ENCODE measurements at places on chromosomes 16 and 17.

- no peak for DNase-seq
Measured at GRCh38 chr17:68763562-68763961, 162.4 kb upstream of the FAM20A start.

DNA sequence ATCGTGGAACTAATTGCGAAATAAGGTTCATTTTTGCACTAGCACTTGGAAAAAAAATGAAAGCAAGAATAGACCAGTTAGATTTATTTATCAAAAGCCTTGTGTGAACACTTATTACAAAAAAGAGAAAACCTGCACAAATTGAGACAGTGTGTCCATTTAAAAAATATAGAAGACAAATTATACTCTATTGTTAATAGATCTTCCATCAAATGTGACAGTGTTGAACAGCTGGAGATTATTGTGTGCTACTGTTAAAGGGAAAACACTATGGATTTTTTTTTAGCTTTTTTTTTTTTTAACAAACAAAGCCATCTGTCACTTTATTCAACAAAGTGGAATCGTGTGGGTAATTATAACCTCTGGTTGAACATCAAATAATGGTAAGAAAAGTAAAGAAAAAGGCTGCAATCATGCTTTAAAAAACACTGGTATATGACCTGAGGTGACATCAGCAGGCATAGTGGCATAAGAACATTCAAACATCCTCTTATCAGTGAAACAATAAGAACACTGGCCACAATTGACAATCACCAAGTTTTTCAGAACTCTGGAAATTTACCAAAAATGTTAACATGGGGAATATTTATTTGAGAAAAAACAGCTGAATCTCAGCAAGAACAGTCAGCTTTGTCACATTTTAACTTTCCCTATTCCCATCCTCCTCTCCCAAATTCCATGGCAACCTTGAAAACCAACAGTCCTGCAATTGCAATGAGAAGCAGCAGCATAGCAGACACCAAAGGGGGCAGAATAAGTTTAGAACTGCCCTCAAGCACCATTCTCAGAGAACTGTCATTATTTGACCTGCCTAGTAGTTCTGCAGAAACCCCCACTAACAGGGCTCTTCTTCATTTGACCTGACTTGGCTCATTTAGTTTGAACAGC, 442.3 kb upstream of the MON1B start:
- no peak for DNase-seq

- DNase-seq = no peak
Measured at GRCh38 chr17:18995220-18995619, 9.3 kb downstream of the FAM83G start.

- DNase-seq = no peak
Measured at GRCh38 chr17:74645010-74645409, 21.5 kb upstream of the CD300E start.

DNA sequence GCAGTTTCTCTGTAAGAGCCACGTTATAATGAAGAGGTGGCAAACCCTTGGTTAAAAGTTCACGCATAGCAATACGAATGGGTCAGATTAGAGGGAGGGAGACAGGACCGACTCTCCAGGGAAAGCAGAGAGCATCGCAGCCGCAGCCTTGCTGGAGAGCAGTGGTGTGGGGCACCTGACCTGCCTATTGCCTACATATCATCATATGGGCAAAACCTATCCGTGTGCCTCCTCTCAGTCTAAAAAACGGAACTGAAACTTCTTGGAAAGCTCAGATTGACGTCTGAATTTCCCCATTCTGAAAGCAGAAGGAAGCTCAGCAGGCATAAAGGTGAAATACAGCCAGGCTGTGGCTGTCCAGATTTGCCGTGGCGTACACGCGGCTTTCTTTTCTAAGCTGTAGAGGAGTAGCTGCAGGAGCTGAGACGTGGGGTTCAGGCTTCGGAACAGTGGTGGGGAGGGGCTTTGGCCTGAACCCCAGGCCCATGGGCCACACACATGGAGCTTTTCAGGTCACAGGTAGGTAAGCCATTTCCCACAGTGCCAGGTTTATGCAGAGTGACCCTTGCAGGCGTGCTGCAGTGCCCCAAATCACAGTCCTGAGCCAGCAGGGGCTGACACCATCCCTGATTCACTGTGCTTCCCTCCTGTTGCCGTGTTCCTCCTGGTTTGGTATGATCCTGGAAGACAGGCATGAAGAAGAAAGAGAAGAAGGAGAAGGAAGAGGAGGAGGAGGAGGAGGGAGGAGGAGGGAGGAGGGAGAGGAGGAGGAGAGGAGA, 41.6 kb upstream of the TNRC6C start:
- DNase-seq = no peak

- no peak for DNase-seq
Measured at GRCh38 chr17:60039114-60039846, 39.4 kb downstream of the HEATR6 start.

DNA sequence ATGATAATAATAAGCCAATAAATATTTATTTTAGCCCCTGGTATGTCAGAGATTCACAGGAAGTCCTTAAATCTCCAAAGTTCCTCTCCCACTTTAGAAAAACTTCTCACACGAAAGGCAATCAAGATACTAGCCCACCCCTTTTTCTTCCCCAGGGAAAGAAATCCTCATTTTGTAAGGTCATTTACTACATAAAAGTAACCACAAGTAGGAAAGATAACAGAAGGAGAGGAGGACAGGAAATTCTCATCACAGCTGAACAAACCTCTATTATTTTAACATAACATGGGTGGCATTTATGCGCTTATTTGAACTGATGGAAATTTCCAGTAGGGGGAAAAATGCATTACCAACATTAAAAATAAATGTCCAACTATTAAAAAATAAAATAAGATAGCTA, 3.4 kb downstream of the FAM222B start:
- no peak for DNase-seq

DNA sequence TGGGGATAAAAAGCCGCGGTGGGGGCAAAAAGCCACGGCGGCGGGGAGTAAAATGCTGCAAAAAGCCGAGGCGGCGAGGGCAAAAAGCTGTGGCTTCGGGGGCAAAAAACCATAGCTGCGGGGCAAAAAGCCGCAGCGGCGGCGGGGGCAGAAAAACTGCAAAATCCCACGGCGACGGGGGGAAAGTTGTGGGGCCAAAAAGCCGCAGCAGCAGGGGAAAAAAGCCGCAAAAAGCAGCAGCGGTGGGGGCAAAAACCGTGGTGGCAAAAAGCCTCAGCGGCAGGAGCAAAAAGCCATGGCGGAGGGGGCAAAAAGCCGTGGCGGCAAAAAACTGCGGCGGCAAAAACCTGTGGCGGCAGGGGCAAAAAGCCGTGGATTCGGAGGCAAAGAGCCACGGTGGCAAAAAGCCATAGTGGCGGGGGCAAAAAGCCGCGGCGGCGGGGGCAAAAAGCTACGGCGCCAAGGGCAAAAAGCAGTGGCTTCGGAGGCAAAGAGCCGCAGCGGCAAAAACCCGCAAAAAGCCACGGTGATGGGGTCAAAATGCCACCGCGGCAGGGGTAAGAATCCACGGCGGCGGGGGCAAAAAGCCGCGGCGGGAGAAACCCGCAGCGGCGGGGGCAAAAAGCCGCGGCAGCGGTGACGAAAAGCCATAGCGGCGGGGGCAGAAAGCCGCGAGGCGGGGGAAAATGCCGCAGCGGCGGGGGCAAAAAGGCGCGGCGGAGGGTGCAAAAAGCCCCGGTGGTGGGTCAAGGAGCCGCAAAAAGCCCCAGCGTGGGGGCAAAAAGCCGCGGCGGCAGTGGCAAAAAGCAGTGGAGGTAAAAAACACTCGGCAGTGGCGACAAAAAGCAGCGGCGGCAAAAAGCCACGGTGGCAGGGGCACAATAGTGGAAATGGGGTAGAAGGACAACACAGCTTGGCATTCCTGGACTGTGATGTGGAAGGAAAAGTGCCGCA, 192.8 kb downstream of the SHCBP1 start:
- DNase-seq = no peak

DNA sequence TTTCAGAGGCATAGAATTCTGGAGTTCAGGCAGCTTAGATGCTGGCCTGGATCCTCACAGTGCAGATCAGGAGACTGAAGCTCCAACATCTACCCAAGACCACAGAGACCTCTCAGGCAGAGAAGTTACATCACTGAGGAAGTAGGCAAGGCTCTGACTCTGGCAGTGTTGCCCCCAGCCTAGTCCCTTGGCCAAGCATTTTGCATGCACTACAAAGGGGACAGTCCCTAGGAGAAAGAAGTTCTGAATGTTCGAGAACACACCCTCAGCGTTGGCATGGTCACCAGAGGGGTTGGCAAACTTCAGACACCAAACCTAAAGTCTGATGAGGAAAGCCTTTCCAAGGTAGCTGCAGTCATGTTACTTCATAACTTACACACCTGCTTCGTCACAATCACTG, 2.5 kb downstream of the RANBP10 start:
- DNase-seq = no peak

GRCh38 chr16:79735271-79735670, 134.7 kb upstream of the MAF start:
- DNase-seq = no peak

DNA sequence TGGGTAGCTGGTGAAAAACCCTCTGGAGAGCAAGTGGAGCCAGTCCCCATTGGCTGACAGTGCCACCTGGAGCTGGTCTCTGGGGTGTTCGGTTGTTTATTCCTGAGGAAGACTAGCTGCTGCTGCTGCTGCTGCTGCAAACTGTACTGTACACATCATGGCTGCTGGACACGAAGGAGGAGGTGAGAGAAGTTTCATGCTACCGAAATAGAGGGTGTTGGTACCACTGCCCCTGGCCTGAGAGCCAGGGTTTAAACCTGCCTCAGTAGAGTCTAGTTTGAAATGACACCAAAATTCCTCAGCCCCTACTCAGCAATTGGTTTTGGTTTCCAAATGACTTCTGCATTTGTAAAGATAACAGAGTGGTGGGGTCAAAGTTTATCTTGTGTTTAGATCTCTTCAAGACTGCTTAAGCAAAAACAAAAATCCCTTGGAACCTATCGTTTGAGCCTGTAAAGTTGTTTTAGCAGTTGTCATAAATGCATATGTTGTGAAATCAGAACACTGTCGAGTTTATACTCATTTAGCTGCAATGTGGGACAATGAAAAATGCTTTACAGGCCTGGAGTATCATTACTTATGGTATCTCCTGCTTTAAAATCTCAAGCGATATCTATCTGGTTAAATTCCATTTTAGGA, 40.8 kb downstream of the CYB5B start:
- no peak for DNase-seq

DNA sequence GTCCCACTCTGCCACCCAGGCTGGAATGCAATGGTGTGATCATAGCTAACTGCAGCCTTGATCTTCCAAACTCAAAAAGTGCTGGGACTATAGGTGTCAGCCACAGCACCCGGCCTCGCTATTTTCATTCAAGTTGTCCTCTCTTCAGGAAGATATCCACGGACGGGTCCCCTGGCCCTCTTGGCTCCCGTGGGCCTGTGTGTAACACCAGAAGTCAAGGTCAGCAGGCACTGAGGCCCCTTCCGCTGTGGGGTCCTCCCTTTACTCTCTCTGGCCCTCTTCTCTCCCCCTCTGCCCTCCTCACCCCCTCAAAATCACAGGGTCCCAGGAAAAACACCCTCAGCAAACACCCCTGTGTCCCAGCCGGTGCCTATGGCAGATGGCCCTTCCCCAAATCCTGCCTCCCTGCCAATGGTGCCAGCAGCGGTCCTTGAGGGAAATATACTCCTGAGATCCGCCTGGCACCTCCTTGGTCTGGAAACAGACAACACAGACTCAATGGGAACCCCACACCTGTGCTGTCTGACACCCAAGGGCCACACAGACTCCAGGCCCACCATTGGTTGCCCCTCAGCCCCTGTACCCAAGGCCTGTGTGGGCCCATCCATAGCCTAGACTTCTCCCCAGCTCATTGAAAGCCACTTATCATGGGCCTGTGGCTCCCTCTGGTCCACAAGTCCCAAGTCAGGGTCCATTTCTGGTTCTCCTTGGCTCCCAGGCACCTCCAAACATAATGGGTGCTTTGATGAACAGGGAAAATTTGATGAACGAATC, 221.5 kb downstream of the ZNF423 start:
- no peak for DNase-seq
